ENCODE measurements at places on chromosomes 4 and X. TPM values are rescaled to one million over a fixed set of nuclear protein-coding genes. Genes with fewer than 3 reads are reported as not detected.

The PPP2R2C gene
- 4.8 TPM for total RNA-seq

The SSX3 gene
- total RNA-seq, result not detected

The KLKB1 gene
- total RNA-seq, result 0.85 TPM

The GAGE12E gene
- total RNA-seq, result not detected

The ZMAT1 gene
- total RNA-seq, result 4.1 TPM

The GLUD2 gene
- 2.0 TPM for total RNA-seq

The PF4V1 gene
- total RNA-seq, result not detected

The UFSP2 gene
- total RNA-seq, result 37.0 TPM

The PLP1 gene
- total RNA-seq, result 7.6 TPM

The DGKK gene
- not detected for total RNA-seq

The FGF13 gene
- 4.3 TPM for total RNA-seq

The NEUROG2 gene
- not detected for total RNA-seq

The DNAAF6 gene
- total RNA-seq, result not detected

The PPM1K gene
- 61.9 TPM for total RNA-seq

The TCEAL9 gene
- 42.1 TPM for total RNA-seq

Measured in left cardiac atrium (tissue), 4 donors.